ENCODE measurements at places on chromosomes 7 and 10.

DNA sequence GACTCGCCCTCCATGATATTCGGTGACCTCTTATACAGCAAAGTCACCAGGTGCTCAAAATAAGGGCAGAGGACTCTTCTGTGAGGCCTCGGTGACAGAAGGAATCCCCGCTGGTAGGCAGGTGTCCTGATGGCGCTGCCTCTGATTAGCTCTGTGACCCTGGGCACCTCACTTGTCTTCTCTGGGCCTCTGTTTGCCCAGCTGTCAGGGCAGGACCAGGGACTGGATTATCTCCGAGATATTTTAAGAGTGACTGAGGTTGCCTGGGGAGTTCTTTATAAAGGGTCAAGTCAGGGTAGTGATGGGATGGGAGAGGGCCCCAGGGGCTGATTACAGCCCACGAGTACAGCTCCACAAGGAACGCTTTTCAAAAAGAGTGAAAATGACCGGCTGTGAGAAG, 70.9 kb upstream of the SAMD8 start:
- DNase-seq, result no peak

GRCh38 chr10:21627331-21627730, 93.3 kb downstream of the MLLT10 start:
- DNase-seq, result no peak

- DNase-seq, result peak; percentile 90
Measured at GRCh38 chr7:47373871-47374451, 207.9 kb downstream of the TNS3 start.

GRCh38 chr10:128013626-128014025, 106.7 kb downstream of the PTPRE start:
- DNase-seq, result no peak

GRCh38 chr10:20953120-20953519, 56.0 kb upstream of the NEBL start:
- no peak for DNase-seq

DNA sequence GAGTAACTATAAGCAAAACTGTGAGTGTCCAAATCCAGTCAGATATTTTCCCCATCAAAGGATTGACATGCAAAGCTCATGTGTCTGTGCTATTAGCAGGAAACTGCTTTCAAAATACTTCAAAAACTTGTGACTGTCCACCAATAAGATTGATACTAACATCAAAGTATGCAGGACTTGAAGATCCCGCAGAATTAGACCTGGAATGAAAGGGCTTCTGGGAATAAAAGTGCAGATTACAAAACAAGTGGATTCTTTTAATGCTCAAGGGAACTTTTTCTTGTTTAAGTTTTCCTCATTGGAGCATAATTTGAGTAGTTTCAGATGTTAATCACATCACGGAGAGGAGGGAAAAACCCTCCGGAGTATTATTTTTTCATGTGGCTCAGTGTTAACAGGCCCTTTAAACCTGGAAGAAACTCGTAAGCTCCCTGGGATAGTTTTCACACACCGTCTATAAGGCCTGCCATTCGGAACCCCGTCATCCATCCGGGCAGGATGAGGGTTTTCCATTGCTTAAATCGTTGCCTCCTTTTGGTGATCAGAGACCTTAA, 33.9 kb upstream of the MKX start:
- no peak for DNase-seq

DNA sequence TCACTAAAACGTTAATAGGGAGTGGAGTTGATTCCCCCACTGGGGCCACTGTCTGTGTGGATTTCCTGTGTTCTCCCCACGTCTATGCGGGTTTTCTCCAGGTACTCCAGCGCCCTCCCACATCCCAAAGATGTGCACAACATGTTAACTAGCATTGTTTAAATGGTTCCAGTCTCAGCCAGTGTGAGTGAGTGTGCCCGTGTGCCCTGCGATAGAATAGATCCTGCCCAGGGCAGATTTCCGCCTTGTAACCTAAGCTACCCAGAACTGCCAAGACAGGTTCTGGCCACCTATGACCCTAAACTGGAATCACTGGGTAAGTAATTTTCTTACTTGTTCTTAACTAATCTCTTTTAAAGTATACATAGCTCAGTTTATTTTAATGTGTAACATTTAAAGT, 58.5 kb downstream of the CCDC6 start:
- no peak for DNase-seq

- no peak for DNase-seq
Measured at GRCh38 chr10:110643035-110643652, 992 bp upstream of the RBM20 start.

GRCh38 chr10:100761191-100761590, 15.8 kb downstream of the PAX2 start:
- DNase-seq, result no peak

- DNase-seq, result no peak
Measured at GRCh38 chr7:88091988-88092675, 127.7 kb downstream of the SRI start.

DNA sequence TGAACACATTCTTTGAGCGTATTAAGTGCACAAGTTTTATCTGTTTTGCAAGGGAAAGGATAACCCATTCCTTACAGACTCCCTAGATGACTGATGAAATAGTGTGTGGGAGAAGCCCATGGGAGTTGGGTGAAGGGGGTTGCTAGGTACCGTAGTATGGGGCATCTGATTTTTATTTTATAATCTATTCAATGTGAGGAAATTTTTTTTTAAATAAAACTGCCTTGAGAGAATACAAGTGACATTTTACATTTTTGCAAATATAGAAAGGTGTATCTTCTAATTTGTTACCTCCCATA, 1.4 kb downstream of the BTAF1 start:
- no peak for DNase-seq

DNA sequence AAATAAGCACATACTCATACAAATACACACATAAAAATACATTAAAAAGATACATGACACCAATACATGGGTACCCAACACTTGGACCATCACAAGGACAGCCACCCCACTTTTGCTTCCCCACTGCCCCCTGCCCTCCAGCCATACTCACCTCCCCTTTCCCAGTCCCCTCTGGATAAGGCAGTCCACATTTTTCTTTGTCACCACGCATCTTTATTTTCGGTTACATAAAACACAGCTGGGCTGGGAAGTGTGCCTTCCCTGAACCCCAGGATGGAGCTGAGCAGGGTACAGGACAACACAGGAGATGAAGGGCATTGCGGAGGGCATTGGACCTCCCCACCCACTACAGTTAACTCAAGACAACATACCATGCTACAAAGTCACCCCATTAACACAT, 1.1 kb upstream of the HOXA3 start:
- DNase-seq, result no peak

- no peak for DNase-seq
Measured at GRCh38 chr7:23431702-23432199, 38.5 kb downstream of the IGF2BP3 start.

- no peak for DNase-seq
Measured at GRCh38 chr10:59865101-59865500, 41.3 kb downstream of the CCDC6 start.

DNA sequence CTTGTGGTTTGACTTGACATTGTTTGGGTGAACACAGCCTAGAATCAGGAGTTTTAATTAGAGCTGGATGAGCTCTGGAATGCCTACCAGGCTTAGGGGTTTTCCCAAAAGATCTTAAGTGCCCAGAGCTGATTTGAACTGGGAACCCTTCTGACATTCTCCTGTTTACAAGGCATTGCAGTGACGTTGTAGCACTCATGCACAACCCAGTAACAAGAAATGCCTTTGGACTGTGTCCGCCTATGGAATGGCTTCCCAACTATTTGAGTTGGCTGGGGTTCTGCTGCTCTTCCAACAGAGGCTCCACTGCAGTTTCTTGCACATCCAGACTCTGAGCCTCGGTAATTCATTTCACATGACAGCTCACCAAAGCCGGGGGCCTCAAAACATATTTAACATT, 76.7 kb upstream of the MKX start:
- DNase-seq, result no peak

DNA sequence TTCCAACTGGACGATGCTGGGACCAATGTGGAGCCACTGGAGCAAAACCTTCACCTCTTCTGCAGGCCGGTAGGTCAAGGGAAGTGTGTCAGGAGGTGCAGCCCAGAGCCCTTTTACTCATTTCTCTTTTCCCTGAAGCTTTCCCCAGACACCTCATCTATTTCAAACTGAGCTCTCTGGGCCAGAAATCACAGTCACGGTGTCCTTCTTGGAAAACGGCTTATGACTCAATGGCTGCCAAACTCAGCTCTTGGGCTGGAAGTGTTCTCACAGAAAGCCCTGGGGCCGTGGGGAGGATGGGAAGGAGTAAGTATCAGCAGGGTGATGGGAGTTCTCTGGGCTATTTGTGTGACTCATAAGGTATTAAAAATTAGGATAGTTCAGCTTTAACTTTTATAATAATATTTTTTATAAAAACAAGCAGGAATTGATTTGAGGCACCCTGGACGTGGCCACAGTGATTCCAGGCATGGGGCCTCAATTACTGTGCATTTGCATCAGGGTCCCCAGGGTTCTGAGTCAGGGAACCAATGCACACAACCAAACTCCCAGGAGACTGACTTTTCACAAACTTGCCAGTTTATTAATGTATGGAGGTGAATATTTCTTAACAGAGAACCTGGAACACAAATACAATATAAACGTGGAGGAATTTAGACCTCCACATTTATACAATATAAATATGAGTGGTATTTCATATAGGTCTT, 187.4 kb upstream of the TMEM72 start:
- peak; percentile 63 for DNase-seq

GRCh38 chr7:156818133-156818532, 74.8 kb downstream of the LMBR1 start:
- DNase-seq, result no peak

DNA sequence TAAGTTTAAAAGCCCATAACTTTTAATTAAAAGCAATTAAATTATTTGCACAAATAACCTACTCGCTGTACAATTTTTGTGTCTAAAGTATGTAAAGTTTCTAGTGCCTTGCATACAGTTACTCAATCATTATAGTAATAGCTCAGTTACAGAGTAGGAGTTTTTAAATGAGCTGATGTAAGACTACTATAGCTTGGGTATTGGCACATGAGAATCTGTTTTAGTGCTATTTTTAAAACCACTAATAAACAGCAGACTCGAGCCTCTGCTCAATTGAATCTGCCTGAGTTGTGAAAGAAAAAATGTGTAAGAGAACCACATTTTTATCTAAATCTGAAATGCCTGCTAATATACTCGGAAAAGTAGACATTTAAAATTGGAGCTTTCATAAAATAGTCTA, 31.1 kb downstream of the CTNNA3 start:
- DNase-seq, result no peak
